Astrocyte (in vitro differentiated cells and primary cell): ENCODE measurements at places on chromosomes 3 and 15.

GRCh38 chr3:95341314-95341713 is 1278.5 kb downstream of the NSUN3 start:
- no peak for DNase-seq

DNA sequence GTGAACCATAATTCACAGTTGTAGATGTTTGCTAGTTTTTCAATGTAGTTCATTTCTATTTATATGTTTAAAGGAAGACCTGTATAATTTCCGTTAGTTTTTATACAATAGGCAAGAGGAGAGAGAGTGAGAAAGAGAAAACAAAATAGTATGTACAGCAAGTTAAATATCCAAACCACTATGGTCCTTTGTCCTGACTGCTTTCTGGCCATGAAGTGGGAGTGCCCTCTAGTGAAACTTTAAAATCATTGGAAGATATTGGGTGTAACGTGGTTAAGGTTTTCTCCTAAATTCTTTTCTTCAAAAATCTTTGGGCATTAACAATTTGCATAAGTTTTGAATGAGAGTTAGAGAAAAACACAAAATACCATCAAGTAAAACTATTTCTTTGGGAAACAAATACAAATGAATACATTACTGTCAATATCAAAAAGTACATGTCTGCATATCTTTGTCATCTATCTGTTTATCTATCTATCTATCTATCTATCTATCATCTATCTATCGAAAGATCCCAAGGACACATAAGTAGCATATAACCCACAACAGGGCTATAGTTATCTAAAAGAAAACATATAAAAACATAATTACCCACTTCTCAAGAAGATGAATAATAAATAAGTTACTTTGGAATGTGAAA is 534.6 kb upstream of the ATP11B start:
- peak; percentile 42 for DNase-seq

GRCh38 chr15:85284497-85284896 is 95.9 kb upstream of the AKAP13 start:
- no peak for DNase-seq

DNA sequence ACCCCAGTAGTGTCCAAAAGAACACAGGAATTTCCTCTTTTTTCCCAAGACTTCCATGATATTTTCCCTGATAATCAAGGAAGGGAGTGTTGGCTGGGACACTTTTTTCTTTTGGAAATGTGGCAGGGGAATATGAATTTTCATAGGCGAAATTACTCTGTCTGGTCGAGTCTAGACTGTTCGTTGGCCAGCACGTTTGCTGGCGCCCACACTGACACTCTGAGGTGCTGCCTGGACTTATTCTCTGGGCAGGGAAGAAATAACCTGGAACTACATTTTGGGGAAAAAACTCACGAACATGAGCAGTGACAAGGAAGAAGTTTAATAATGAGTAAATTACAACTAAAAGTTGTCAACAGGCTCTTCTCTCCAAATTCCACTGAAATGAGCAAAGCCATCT is 209.3 kb upstream of the CTDSPL start:
- DNase-seq, result no peak

- peak; percentile 93 for DNase-seq
Observed at GRCh38 chr3:63656786-63657185, 4.3 kb downstream of the SNTN start.

- no peak for DNase-seq
Observed at GRCh38 chr3:129967761-129968160, 6.8 kb upstream of the TRH start.

DNA sequence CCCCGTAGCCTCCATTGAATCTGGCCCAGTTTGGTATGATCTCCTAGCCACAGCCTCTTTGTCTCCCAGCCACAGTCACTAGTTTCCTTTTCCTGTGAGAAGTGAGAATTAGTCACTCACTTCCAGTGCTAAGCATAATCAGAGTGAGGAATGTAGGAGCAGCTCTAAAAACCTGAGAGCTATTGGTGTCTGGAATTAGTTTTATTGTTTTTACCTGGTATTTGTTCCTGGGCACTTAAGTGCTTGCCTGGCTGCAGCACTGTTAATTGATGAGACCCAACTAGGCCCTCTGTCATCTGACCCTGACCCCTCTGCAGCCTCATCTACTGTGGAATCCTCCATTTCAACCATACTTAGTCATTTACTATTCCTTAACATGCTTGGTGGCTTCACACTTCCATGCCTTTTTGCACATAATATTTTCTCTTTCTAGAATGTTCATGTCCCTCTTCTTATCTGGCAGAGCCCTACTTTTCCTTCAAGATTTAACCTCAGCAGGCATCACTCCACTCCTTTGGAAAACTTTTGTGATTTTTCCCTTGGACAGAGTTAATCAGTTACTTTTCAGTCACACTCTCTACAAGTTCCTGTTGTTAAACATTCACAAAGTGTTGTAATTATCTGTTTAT is 48.8 kb downstream of the PDE8A start:
- peak; percentile 74 for DNase-seq

GRCh38 chr15:68364660-68365035 is 67.3 kb downstream of the ITGA11 start:
- DNase-seq, result no peak

- no peak for DNase-seq
Observed at GRCh38 chr3:128128251-128128650, 4.6 kb upstream of the RUVBL1 start.

DNA sequence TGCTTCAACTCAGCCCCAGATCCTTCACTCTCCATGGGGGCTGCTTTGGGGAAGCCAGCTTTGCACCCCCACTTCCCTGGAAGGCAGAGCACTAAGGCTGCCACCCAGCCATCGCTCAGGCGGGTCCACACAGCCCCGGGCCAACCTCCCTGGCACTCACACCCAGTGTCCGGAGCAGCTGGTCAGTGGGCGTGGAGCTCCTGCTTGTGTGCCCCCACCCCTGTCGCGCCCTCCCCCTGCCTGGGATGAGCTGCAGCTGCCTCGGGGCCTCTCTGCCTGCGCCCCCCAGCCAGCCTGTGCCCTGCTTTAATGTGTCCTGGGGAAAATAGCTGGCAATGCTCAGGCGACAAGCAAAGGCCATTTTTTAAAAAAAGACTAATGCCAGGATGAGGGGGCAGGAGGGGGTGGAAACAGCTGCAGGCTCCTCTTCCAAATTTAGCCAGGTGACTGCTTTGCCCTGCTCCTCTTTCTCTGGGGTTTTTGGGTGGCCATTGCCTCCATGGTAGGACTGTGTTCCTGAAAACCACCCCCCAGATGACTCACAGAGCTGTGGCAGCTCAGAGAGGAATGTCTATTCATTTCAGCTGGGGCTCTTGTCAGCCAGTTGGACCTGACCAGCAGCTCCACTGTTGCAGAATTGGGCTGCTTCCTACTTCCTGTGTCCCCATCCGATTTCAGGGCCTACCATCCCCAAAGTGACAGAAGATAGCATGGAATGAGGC is 65.0 kb downstream of the CEMIP start:
- peak; percentile 63 for DNase-seq

- no peak for DNase-seq
Observed at GRCh38 chr3:133208184-133208583, 170.0 kb downstream of the TMEM108 start.

- DNase-seq, result no peak
Observed at GRCh38 chr3:128345196-128345595, 121.5 kb downstream of the DNAJB8 start.

DNA sequence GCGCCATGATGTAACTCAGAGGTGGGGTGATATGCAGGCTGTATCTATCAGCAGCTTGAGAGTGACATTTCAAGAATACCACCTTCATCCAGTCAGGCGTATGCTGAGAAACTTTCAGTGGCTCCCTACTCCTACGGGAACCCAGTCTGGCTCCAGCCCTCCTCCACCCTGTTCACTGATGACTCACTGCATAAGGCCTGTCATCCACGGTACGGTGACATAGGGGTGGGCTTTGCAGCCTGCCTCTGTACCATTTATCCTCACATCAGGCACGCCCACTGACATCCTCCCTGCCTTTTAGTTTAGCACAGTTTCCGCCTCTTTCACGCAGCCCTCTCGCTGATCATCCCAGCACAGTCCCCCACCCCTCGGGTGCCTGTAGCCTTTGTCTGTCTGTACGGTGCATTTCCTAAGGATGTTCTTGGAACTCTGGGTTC is 11.7 kb downstream of the PXYLP1 start:
- DNase-seq, result peak; percentile 60

DNA sequence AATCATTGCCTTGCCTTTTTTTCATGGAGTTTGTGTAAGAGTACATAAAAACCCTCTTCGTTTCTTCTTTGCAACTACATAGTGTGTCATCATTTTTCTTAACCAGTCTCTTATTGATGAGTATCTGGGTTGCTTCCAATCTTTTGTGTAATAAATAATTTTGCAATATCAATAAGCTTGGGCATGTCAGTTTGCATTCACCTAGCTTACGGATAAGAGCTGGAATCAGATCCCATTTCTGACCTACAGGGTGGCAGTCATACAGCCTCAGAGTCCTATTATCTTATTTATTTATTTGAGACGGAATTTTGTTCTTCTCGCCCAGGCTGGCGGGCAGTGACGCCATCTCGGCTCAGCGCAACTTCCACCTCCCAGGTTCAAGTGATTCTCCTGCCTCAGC is 18.3 kb downstream of the ANP32A start:
- no peak for DNase-seq

GRCh38 chr15:67957435-67958132 is 96.5 kb upstream of the PIAS1 start:
- DNase-seq, result no peak

DNA sequence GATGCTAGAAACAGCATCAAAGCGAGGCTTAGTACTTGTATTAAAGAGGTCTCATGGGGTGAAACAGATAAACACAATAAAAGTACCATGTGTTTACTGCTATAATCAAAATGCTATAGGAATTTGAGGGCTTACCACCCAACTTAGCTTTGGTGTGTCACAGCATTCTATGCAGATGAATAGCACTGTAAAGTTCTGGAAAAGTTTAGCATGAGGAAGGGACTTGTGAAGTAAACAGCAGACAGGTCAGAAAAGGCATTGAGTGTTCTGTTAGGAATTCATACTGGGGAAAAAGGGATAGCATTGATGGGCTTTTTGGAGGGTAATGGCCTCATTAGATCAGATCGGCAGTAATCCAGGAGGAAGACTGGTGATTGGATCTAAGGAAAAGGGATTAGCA is 505.3 kb downstream of the NLGN1 start:
- no peak for DNase-seq

- no peak for DNase-seq
Observed at GRCh38 chr15:37099319-37100108, 835 bp downstream of the MEIS2 start.

DNA sequence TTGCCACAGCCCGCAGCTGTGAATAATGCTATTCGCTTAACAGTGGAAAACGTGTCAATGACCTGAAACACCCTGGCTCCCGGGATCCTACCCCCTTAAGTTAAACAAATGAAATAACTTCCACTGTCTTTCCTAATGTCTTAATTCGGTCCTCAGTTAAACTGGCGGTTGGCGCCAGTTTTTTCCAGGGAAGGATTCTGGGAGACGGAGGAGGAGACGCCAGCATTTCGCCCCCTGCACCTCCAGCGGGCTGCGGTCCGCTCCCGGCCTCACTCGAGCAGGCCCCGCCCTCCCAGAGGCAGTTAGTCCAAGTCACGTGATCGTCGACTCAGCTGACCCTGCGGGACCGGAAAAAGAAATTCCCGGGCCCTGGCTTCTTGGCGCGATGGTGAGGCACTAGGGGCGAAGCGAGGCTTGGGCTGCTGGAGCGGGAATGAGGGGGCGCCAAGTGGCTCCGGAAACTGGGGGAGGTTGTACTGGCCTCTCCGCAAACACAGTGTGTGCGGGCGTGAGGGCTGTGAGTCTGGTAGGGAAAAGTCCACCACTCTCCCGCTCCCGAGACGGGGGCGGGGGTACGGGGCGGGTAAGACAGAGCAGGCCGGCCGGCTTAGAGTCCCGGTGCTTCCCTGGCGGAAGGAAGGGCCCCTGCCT is at the start of gene COMMD4:
Gene COMMD4, plus strand, starts transcription at position 359 of the 651 bp plus-strand sequence. Its CDS starts 27 bp downstream, at position 386.
- peak; percentile 91 for DNase-seq

- no peak for DNase-seq
Observed at GRCh38 chr3:123152687-123153086, 49.1 kb upstream of the SEC22A start.

GRCh38 chr3:55167586-55168317 is 239.9 kb upstream of the LRTM1 start:
- peak; percentile 82 for DNase-seq

DNA sequence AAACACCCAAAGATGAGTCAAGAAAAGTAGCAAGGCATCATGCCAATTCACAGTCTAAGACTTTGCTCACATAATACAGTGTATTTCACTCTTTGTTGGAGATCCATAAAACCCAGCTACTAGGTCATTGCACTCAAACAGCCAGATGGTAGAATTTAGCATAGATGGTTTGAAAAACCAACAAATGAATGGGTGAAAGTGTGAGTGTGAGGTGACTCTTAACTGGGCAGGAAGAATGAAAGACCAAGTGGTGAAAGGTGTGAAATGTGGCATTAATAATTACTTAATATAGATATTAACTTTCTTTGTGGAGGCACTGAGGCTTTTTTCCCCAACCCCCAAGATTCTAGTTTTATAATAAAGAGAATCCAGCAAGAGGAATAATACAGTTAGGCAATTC is 159.5 kb downstream of the SQOR start:
- no peak for DNase-seq

DNA sequence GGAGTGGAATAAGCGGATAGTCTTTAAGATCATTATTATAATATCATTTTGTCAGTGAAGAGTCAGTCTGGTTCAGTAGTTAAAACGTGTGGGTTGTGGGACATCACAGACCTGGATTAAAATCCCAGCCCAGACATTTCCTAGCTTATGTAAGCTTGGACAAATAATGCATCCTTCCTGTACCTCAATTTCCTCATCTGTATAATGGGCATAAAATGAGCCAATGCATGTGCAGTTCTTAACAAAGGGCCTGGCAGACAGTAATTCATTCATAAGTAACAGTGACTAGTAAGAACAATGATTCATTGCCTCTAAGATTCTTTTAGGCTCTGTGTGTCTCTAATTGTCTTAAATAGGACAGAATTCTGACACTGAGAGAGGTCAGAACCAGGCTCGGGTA is 76.1 kb downstream of the SCN10A start:
- DNase-seq, result no peak

DNA sequence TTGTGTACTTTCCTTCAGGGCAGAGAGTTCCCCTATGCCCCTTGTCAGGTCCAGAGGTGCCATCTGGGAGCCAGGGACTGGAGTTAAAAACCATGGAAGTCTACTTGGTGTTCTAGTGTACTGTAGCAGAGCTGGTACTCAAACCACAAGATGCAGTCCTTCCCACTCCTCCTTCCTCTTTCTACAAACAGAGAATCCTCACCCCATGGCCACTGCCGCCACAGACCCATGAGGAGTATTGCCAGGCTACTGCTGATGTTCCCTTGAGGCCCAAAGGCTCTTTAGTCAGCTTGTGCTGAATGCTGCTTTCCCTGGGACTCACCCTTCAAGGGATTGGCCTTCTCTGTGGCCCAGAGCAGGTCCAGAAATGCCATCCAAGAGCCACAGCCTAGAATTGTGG is 229.2 kb upstream of the ZPLD1 start:
- no peak for DNase-seq

DNA sequence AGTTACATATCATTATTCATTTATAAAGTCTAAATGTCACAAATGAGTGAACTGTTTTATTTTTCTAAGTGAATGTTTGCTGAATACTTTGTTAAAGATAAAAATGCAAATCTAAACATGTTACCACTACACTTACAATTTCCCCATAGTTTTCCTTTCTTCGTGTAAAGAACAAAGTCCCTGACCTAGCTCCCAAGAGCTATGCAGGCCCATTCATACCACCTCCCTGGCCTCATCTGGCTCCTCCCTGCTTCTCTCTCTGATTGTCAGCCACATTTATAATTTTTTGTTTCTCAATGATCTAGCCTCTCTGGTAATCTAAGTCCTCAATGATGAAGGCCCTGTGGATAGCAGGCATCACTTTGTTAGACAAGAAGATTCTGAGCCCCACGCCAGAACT is 31.0 kb upstream of the OR5K4 start:
- DNase-seq, result no peak

- DNase-seq, result peak; percentile 94
Observed at GRCh38 chr3:138686771-138687221, 78.2 kb downstream of the FAIM start.
